ENCODE measurements at places on chromosomes 1 and 21. TPM values are rescaled to one million over a fixed set of nuclear protein-coding genes. Genes with fewer than 3 reads are reported as not detected.

GRCh38 chr1:36306210-36306901, at the start of gene SH3D21:
Gene SH3D21, plus strand, starts transcription at chr1:36306368. Its CDS starts 53 bp downstream, at chr1:36306421.
- H3K4me3 ChIP-seq, result peak within 1 kb of the TSS; percentile 84
- no peaks in the 10 kb centered on the region for H3K36me3 ChIP-seq
- peak; percentile 82 for DNase-seq

DNA sequence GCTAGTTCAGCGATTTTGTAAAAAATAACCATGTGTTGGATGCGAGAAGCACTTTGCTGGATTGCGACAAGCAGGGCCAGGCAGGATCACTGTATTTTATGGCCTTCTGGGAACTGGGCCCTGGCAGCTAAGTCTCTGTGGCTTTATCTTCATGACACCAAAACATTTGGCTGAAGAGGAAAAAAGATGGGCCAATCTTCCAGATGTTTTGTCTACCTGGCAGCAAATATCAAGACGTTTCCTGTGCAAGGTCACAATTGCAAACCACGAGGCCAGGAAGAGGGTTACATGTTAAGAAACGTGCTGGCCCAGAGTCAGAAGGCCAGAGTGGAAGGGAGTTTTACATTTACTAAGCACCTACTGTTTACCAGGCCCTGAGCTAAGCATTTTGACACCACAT, 22.1 kb downstream of the GRIK3 start:
- no peaks in the 10 kb centered on the region for H3K4me1 ChIP-seq
- no peaks in the 10 kb centered on the region for H3K36me3 ChIP-seq

- H3K4me1 ChIP-seq, result no peaks in the 10 kb centered on the region
- H3K27ac ChIP-seq, result no peak overlapping the region
- H3K4me3 ChIP-seq, result no peak overlapping the region
- DNase-seq, result no peak
- no peaks in the 10 kb centered on the region for H3K27me3 ChIP-seq
These were observed 400.7 kb downstream of the SMYD3 start for GRCh38 chr1:246106342-246106763.

Gene TRIM58
- 10.8 TPM for total RNA-seq

Gene F5
- total RNA-seq, result not detected

DNA sequence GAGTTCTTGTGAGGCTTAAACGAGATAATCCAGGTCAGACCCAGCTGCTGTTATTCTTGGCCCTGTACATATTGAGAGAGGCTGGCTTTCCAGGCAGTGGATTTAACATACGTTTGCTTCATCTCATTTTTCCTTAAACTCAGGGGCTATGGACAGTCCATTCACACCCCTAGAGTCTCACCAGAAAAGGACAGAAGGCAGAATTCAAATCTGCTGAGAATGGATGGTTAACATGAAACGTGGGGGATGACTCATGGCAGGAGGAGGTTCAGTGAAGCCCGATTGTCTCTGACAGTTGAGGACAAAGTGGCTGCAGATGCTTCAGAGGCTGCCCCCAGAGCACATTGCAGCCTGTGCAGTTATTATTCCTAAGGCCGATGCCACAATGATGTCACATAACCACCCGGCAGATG, 39.5 kb downstream of the TGFB2 start:
- peaks cover 4% of the 10 kb centered on the region for H3K4me1 ChIP-seq
- no peak overlapping the region for H3K4me3 ChIP-seq
- DNase-seq, result no peak
- H3K27me3 ChIP-seq, result no peaks in the 10 kb centered on the region

Gene IER5
- total RNA-seq, result 12.1 TPM

All from transverse colon (tissue), 4 donors.